A375 (cell line): ENCODE measurements at places on chromosomes 5 and 9. TPM values are rescaled to one million over a fixed set of nuclear protein-coding genes. Genes with fewer than 3 reads are reported as not detected.

Gene WDR38
- total RNA-seq: not detected in 2 replicates

Gene SLC46A2
- not detected in 2 replicates for total RNA-seq

Gene RNF145
- 47.9 and 49.9 TPM in 2 replicates for total RNA-seq

Gene TMEM161B
- total RNA-seq: 18.5 and 20.1 TPM in 2 replicates

Gene PNPLA7
- 1.3 and 1.8 TPM in 2 replicates for total RNA-seq

Gene FOXD4L6
- 0.05 TPM in 1 of 2 replicates, not detected in the other for total RNA-seq

Gene SLC25A25
- total RNA-seq: 40.8 and 52.1 TPM in 2 replicates

Gene SPINK6
- not detected in 2 replicates for total RNA-seq

Gene ABCA2
- total RNA-seq: 14.3 and 21.6 TPM in 2 replicates

Gene LHX3
- not detected in 2 replicates for total RNA-seq

Gene TMEM167A
- 24.0 and 28.2 TPM in 2 replicates for total RNA-seq

Gene ADGRD2
- total RNA-seq: not detected in 2 replicates

Gene INSL6
- not detected in 2 replicates for total RNA-seq

Gene PCDHGA3
- 0.32 and 0.79 TPM in 2 replicates for total RNA-seq

Gene PFN3
- total RNA-seq: not detected in 2 replicates

Gene DBH
- total RNA-seq: not detected in 2 replicates

Gene FAM114A2
- 22.6 and 23.7 TPM in 2 replicates for total RNA-seq

Gene FIBCD1
- total RNA-seq: 1.1 and 6.1 TPM in 2 replicates

Gene C5orf52
- total RNA-seq: not detected in 2 replicates

Gene TBC1D13
- 11.1 and 12.6 TPM in 2 replicates for total RNA-seq

Gene PCDHB11
- 2.7 and 3.9 TPM in 2 replicates for total RNA-seq

Gene RETREG1
- 8.4 and 8.5 TPM in 2 replicates for total RNA-seq

Gene MCIDAS
- total RNA-seq: 2.9 and 3.5 TPM in 2 replicates

Gene CD274
- total RNA-seq: 4.3 and 4.6 TPM in 2 replicates

Gene BTNL3
- total RNA-seq: not detected in 2 replicates

Gene CAPSL
- not detected in 2 replicates for total RNA-seq

Gene SPINK7
- not detected in 2 replicates for total RNA-seq

Gene PCDHAC1
- total RNA-seq: 1.5 and 2.3 TPM in 2 replicates

Gene EQTN
- not detected in 2 replicates for total RNA-seq

Gene CNTFR
- total RNA-seq: not detected in 2 replicates

Gene EIF4EBP3
- 1.2 and 1.5 TPM in 2 replicates for total RNA-seq

Gene FOXI1
- total RNA-seq: not detected in 2 replicates

Gene CCL19
- not detected in 2 replicates for total RNA-seq

Gene PGM5
- total RNA-seq: 1.5 and 3.2 TPM in 2 replicates

Gene AGPAT2
- 56.8 and 57.1 TPM in 2 replicates for total RNA-seq

Gene ADAMTS2
- 0.19 and 0.58 TPM in 2 replicates for total RNA-seq

Gene SLC34A1
- total RNA-seq: 0.34 and 0.61 TPM in 2 replicates

Gene ALDOB
- total RNA-seq: not detected in 2 replicates

Gene PALM2AKAP2
- total RNA-seq: 12.2 and 14.0 TPM in 2 replicates

Gene SH3GL2
- 1.8 and 2.4 TPM in 2 replicates for total RNA-seq

Gene PTTG1
- 214 and 235 TPM in 2 replicates for total RNA-seq

Gene SH3RF2
- 0.15 and 0.58 TPM in 2 replicates for total RNA-seq

Gene GPR151
- not detected in 2 replicates for total RNA-seq

Gene N4BP3
- total RNA-seq: 0.03 and 0.15 TPM in 2 replicates

Gene PHF24
- total RNA-seq: not detected in 2 replicates

Gene ROPN1L
- total RNA-seq: 3.9 and 5.3 TPM in 2 replicates

Gene ENC1
- 20.2 and 24.2 TPM in 2 replicates for total RNA-seq

Gene PIK3R1
- total RNA-seq: 5.8 and 11.7 TPM in 2 replicates

Gene SAXO1
- not detected in 2 replicates for total RNA-seq

Gene NMRK1
- total RNA-seq: 3.3 and 4.8 TPM in 2 replicates

Gene PDE8B
- 0.30 and 1.1 TPM in 2 replicates for total RNA-seq

Gene GTF2H2C
- 41.1 and 49.4 TPM in 2 replicates for total RNA-seq

Gene SPATA31E1
- not detected in 2 replicates for total RNA-seq

Gene GRIN1
- total RNA-seq: not detected in 2 replicates

Gene ANKRD31
- 0.32 and 0.34 TPM in 2 replicates for total RNA-seq

Gene PCDHB8
- total RNA-seq: 6.5 and 6.6 TPM in 2 replicates

Gene NR4A3
- 0.60 and 1.9 TPM in 2 replicates for total RNA-seq
